Foreskin keratinocyte (primary cell): ENCODE measurements at places on chromosomes 16 and 17. TPM values are rescaled to one million over a fixed set of nuclear protein-coding genes. Genes with fewer than 3 reads are reported as not detected.
A peak's percentile ranks its signal among the peaks of the same experiment; 100 is the strongest.

The CXCL16 gene
- polyA plus RNA-seq = 21.0 and 23.7 TPM in 2 replicates

The ACAP1 gene
- 3.5 and 4.0 TPM in 2 replicates for polyA plus RNA-seq

DNA sequence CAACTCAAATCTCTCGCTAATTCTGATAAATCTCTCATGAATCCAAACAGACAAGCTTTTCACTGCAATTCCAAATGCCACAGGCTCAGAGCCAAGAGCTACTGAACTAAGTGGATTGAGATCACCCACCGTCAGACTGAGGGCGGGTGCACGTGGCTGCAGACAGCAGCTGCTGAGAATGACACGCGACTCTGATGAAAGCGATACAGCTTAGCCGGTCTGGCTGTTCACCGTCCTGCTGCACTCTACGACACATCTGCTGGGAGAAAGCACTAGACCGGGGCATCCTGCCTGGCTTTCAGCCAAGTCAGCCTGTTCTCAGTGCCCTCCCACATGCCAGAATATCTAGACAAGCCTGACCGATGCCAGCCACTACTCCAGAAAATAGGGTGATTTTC is 42.6 kb downstream of the KLHDC4 start:
- no peak for DNase-seq

DNA sequence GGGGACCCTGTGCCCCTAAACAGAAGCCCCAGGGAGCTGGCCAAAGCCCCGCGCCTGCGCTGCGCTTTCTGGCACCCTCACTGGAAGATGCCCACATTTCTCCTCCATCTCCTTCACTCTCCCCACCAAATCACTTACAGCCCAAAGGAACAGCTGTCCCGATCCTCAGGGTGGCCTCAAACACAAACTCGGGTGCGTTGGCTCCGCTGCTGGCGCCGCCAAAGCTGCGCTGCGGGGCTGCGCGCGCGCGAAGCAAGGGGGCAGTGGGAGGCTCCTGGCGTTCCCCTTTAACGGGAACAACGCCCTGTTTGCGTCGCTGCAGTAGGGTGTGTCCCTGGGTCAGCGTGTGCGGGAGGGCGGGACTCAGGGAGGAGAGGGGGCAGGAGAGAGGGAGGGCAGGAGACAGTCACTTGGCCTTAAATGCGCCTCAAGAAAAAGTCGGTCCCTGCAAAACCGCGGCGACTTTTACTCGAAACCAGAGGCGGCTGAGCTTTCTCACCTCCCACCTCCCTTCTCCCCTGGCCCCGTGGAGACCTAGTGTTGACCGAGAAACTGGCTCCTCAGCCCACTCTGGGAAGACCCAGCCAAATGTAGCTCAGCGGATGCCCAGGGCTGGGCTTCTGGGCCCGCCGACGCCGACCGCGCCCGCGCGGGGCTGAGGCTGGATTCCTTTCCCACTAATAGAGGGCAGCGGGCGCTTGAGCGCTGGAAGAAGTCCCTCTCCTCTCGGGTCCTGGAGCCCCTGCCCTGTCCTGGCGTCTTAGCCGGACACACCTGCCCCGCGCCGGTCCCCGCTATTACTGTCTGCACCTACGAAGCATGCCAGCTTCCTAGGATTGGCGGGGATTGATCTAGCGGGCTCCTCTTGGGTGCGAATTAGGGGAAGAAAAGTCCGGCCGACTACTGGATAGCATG is 2.6 kb downstream of the PMP22 start:
- no peak for DNase-seq

DNA sequence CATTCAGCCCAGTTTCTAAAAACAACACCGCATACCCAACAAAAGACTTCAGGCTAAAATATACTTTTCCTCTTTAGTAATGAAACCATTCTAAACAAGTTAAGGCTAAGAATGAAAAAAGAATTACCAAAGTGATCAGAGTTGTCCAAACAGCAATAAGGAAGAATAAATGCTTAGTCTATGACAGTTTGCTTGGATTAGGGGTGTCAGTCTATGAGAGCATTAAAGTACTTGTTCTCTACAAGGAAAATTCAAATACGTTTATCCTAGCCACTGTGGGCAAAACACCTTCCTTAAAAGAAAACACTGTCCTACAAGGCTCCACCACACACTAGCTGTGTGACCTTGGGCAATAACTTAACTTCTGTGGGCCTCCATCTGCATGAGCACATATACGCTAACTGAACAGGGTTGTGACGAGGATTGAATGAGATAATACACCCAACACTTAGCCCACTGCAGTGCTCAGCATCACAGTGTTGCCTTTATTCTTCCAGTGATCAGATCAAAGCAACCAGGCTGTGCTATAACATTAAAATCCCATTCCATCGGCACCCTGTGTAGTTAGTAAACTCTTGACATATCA is 53.6 kb downstream of the TEX2 start:
- DNase-seq = no peak

DNA sequence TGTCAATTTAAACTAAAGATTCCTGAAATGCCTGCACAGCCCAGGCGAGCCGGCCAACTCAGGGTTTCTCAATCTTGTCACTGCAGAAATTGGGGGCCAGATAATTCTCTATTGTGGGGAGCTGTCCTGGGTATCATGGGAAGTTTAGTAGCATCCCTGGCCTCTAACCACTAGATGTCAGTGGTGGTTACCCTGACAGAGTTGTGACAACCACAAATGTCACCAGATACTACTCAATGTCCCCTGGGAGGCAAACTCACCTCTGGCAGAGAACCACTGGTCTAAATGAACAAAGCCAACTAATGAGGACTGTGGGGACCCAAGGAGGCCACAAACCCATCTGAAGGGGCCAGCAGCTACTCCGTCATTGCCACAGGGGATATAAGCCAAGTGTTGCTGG is 90.9 kb downstream of the MYH11 start:
- DNase-seq = peak; percentile 17

DNA sequence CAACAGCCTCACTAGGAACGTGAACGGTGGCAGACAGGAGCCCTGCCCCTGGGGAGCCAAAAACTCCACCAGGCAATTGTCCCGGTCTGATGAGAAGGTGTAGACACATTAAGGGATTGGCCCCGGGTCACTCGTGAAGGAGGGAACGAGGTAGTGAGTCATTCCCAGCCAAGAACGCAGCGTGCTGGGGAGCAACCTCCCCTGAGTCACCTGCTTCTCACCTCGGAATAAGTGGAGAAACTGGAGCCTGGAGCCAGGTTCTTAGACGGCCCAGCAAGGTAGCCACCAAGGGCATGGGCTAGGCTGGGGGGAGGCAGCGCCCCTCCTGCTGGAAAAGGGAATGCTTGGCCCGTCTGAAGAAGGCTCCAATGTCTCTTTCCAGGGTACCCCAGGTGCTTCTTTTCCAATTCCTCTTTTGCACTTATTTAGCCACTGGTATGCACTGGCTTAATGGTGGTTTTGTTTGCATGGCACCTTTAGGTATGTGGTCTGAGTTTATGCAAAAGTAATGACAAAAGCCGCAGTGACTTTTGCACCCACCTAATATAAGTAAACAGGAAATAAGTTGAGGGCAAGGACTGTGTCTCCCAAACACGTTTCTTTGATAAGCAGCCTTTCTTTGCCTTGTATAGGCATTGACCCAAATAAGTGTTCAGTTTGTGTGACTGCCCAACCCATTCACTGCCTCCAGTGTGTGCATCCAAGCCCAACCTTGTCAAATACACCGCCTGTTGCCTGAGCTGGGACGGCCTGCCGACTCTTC is 1.8 kb upstream of the HELZ start:
- DNase-seq = peak; percentile 97
